Stimulated activated CD4-positive, alpha-beta T cell treated with anti-CD3 and anti-CD28 coated beads, Interleukin-2, amount 100 ng/mL, for 48 hours (primary cell): ENCODE measurements at places on chromosomes 16 and 17.
A peak's percentile ranks its signal among the peaks of the same experiment; 100 is the strongest.

GRCh38 chr16:48318630-48319029 lies 66.6 kb downstream of the SIAH1 start:
- DNase-seq: no peak

GRCh38 chr17:50660887-50661345 lies 26.2 kb downstream of the ABCC3 start:
- no peak for DNase-seq

GRCh38 chr17:81095383-81095762 lies 60.4 kb downstream of the BAIAP2 start:
- DNase-seq: no peak

DNA sequence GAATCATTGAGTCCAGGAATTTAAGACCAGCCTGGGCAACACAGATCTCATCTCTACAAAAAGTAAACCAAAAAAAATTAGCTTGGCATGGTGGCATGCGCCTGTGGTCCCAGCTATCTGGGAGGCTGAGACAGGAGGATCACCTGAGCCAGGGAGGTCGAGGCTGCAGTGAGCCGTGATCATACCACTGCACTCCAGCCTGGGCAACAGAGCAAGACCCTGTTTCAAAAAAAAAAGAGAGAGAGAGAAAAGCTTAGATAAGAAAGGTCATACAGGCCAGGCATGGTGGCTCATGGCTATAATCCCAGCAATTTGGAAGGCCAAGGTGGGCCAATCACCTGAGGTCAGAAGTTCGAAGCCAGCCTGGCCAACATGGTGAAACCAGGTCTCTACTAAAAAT lies 63.5 kb upstream of the DNAH17 start:
- DNase-seq: no peak

DNA sequence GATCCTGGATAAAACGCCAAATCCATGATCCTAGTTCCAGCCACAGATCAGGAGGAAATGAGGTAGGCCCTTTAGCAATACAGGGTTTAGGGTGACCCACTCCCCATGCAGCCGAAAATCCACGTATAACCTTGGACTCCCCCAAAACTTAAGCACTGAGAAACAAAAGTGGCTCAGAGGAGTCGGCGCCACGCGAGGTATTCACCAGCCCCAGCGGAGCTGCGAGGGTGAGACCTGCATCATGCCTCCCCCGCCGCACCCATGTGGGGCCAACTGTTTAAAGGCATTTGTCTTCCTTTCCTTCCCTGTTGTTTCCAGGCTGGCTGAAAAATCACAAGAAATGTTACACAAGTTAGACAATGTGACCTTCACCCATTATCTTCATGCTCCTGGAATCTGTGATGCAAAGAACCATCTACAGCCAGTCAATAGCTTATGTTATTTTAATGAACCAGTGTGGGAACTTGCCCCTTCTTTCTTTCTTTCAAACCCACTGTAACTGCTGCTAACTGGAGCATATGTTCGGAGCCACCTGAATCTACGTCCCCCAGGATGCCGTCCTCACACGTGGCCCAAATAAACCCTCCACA lies 98.2 kb upstream of the METRNL start:
- no peak for DNase-seq

GRCh38 chr17:81435652-81436293 lies 40.5 kb downstream of the BAHCC1 start:
- no peak for DNase-seq

- DNase-seq: no peak
These were observed 117.4 kb downstream of the MSI2 start for GRCh38 chr17:57373756-57374155.

- no peak for DNase-seq
These were observed 16.2 kb downstream of the SLC43A2 start for GRCh38 chr17:1612400-1612799.

- no peak for DNase-seq
These were observed 4.2 kb downstream of the CCDC42 start for GRCh38 chr17:8740486-8740885.

DNA sequence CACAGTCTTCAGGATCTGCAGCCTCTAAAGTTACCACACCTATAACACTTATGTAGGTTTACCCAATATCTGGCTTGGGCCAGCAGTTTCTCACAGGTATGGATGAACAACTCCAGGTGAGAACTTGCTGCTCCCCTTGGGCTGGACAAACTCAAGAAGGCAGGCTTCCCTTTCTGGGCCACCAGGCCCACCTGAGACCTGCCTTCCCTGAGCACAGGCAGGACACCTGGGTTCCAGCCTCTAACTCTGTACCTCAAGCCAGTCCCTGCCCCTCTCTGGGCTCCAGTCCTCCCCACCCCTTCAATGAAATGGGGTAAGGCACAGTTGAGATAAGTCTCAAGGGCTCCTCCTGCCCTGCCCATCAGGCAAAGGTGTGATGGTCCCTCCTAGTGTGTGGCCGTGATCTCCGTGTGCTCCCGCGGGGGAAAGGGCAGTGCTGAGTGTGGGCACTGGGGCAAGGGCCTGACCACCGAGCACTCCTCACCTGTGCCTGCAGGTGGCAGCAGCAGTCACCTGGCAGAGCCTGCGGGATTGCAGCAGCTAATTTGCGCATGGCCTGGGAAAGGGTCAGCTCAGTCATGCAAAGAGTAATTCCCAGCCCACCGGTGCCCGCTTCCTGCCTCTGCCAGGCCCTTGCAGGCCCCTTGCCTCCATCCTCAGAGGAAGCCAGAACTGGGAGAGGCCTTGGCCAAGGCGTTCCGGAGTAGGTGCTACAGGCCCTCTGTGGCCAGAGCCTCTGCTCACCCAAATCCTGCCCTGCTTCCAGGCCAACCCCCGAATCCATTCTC lies 28.2 kb upstream of the ADGRG1 start:
- peak; percentile 47 for DNase-seq

- DNase-seq: no peak
These were observed 13.7 kb upstream of the CDC42EP4 start for GRCh38 chr17:73325527-73325842.

- DNase-seq: no peak
These were observed 2.9 kb upstream of the MAFG start for GRCh38 chr17:81930142-81931125.

GRCh38 chr16:49617016-49617629 lies 238.8 kb downstream of the ZNF423 start:
- no peak for DNase-seq

GRCh38 chr16:13453938-13454553 lies 465.9 kb upstream of the ERCC4 start:
- peak; percentile 19 for DNase-seq

GRCh38 chr16:58367252-58367651 lies 25.0 kb upstream of the GINS3 start:
- DNase-seq: no peak

DNA sequence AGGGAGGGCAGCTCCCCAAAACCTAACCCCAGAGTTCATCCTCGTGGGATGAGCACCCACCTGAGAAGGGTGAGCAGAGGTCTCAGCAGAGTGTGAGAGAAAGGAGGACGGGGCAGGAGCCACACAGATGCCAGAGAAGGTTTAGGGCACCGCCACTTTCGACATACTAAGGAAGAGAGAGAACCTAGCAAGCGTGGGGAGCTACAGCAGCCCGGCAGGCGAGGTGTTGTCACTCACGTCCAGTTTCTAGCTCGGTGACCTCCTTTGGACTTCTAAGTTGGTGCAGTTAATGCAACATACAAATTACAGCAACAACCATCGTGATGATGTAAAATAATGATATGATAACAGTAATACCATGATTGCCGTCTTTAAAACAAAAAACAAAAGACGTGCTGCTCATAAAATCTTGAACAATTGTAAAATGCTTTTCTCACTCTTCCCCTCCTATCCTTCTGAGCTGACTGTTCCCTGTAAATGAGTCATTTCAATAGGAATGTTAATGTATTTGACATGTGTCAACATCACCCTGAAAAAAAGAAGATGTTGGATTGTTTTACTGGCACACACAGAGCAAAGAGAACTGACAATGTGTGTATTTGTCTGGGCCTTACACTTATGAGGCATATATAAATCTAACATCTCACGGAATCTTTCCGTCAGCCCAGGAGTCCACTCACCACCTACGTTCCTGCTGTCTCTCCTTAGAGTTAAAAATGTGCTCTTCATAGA lies 158.2 kb upstream of the MAF start:
- DNase-seq: no peak
